ENCODE measurements at places on chromosomes 13 and 19.

- DNase-seq: no peak
Measured at GRCh38 chr13:79692846-79693245, 211.9 kb downstream of the NDFIP2 start.

DNA sequence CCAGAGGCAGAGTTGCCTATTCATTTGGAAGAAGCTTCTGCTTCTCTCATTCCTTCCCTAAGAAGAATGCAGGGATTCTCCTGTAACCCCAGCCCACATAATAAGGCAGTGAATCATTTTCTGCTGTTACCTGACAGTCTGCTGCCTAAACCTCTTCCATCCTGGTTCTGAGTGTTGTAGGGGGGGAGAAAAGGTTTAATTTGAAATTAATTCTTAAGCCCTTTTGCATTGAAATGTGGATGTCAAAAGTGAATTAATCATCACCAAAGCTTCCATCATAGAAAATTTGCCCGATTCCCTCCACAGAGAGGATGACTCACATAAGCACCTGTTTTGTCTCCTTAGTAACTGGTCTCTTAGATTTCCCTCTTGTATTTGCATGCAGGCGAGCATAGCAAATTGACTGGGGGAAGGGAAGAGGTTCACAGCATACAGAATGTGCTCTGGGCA lies 146.7 kb upstream of the FNDC3A start:
- DNase-seq: no peak

GRCh38 chr19:39078436-39079200 lies 5.5 kb upstream of the ACP7 start:
- no peak for DNase-seq

- DNase-seq: no peak
Measured at GRCh38 chr19:13985771-13986347, 20.3 kb downstream of the RFX1 start.

DNA sequence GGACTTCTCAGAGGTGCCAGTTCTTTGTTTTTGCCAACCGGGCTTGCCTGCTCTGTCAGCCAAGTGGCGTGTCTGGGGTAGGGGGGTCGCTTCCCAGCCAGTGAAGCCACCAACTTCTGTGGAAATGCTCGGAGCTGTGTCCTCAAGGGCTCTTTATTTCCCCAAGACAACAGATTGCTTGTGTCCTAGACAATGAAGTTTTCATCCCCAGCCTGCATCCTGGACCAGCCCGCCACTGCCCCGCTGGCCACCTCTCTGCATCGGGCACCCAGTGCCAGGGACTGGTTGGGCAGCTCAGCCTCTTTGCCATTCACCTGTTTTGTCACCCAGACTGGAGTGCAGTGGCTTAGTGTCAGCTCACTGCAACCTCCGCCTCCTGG lies 3.7 kb downstream of the RAB11B start:
- no peak for DNase-seq

DNA sequence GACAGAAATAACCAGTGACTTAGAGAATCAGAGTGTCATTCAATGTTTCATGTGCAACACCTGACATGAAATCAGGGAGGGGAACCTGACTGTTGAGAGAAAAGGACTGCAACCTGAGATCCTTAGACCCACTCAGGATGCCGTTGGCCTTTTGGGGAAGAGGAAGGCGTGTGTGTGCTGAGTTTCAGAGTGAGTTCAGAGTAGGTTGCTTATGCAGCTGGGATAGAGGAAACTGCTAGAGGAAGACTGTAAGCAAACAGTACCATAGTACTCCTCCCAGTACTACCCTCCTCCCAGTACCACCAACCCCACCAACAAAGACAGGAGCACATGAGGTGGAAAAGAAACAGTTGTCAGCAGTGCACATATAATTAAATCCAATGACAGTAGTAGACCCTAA lies 63.7 kb downstream of the KL start:
- DNase-seq: no peak

- DNase-seq: no peak
Measured at GRCh38 chr13:41461527-41462139, 4.3 kb downstream of the RGCC start.

Data from breast epithelium (tissue), 4 donors.